ENCODE measurements at places on chromosomes 13 and 19.

DNA sequence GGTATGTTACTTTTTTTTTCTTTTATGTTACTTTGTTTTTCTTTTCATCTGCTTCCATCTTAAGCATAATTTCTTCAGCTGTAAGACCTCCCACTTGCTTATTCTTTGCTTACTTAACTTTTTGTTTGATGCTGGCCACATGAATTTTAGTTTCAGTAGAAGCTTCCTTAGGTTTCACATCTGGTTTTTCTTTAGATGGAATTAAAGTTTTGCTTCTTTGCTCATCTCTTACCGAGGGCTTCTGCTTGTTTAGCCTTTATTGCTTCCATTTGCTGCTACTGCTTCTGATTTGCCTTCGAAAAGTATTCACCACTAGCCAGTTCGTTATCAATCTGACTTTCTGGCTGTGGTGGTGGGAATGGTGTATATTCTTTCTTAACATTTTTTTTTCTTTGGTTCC is 90.9 kb downstream of the GJA3 start:
- DNase-seq = no peak

DNA sequence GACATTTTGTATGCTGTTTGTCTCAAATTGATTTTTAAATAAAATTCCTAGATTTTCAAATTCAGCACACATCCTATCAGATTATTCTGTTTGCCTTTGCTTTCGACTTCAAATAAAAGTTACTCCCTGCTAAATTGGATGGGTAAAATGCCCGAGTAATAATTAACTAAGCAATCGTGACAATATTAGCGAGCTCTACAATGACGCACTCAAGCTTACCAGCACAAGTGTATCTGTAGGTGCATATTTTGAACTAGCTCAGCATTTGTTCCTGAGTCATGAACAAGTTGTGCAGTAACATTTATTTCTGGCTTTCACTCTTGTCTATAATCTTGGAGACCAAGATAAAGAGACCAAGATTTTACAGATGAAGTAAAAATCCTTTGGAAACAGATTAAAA is 113.4 kb downstream of the UBL3 start:
- no peak for DNase-seq

DNA sequence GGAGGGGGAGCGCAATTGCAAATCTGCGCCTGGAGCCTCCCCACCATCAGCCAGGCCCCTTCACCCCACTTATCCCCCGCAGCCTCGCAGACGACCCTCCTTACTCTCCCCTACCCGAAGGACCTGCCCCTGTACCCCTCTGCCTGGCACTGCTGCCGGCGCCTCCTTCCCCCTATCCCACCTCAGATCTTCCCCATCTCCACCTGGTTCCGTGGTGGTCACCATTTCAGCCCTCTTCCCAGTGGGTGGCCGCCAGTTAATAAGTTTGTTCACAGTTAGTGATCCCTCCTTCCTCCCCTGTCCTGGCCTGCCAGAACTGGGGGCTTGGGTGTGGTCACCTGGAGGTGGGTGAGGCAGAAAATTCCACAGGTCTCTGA is 397 bp downstream of the SLC44A2 start:
- no peak for DNase-seq

- DNase-seq = no peak
These were observed 86.8 kb upstream of the VSTM2B start for GRCh38 chr19:29439021-29439420.

- DNase-seq = no peak
These were observed 33.8 kb downstream of the MIPEP start for GRCh38 chr13:23855360-23855759.

GRCh38 chr13:42968906-42969305 is 23.1 kb downstream of the EPSTI1 start:
- DNase-seq = no peak

GRCh38 chr13:43428545-43429296 is 358.1 kb downstream of the ENOX1 start:
- no peak for DNase-seq

DNA sequence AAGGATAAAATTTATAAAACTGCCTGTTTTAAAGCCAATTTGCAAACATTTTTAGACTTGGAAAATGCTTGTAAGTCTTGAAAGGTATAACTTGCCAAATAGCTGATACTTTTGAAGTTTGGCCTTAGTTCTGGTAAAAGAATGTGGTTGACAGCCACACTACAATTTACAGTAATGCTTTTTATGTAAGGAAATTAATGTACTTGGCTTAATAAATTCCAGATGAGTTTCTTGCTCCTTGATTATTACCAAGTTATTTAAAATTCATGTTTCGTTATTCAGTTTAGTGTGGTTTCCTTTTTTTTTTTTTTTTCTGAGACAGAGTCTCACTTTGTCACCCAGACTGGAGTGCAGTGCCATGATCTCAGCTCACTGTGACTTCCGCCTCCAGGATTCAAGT is 14.9 kb downstream of the LMO7 start:
- DNase-seq = no peak

GRCh38 chr19:47603706-47604565 is 5.0 kb upstream of the BICRA start:
- no peak for DNase-seq

- DNase-seq = no peak
These were observed 115.9 kb downstream of the ABCC4 start for GRCh38 chr13:95185311-95185710.
